Globus pallidus (tissue), 1 donor: ENCODE measurements at places on chromosomes 13 and 19.

- DNase-seq, result no peak
Measured at GRCh38 chr19:722553-723101, 13.9 kb downstream of the PALM start.

DNA sequence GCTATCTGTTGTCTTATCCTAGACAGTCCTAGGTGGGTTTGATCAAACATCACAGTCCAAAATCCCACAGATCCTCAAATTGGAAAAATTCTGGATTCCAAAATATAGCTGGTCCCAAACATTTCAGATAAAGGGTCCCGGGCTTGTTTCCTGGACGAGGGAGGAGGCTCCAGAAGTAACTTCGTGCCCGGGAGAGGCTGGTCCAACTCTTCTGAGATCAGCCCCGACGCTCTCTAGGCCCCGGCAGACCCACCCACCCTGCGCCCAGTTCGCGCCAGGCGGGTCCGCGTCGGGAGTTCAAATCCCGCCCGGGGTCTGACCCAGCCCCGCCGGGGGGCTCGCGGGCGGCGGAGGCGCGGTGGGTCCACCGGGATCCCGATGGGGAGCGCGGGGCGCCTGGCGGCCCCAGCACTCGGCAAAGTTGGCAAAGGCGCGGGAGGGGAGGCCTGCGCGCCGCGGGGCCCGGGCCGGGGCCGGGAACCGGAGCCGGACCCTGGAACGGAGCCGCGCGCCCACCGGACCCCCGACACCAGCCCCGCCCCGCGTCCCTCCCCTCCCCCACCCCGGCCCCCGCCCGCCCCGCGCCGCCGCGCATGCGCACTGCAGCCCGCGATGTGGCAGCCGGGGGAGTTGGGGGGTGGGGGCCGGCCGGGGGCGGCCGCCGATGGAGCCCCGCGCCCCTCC, 513 bp downstream of the MIER2 start:
- DNase-seq, result peak; percentile 3

- peak; percentile 11 for DNase-seq
Measured at GRCh38 chr13:92573467-92574057, 653.0 kb upstream of the GPC6 start.

- DNase-seq, result no peak
Measured at GRCh38 chr19:49212016-49212701, 54.6 kb downstream of the TRPM4 start.

GRCh38 chr13:23547000-23547590, 23.1 kb upstream of the TNFRSF19 start:
- no peak for DNase-seq

DNA sequence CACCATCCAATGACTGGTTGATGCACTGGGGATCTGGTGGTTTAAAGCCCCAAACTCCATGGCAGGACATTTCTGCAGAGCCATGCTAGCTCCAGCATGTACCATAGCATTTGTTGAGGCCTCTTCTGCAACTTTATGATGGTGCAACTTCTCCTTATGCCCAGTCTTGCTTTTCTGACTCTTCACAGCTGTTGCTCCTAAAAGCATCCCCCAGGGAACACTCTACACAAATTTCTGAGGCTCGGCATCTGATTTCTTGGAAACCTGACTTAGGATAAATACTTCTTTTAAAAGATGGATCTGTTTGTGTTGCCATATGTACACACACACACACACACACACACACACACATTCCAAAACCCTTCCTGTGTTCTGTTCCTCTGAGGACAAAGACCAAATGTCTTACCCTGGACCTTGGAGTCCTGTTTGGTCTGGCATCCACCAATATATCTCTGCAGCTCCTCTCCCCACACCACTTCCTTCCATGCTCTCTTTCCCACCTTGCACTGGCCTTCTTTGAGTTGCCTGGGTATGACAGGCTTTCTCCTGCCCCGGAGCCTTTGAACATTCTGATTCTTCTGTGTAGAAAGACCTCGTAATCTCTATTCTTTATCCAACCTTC, 388.5 kb upstream of the ZNF507 start:
- DNase-seq, result no peak

DNA sequence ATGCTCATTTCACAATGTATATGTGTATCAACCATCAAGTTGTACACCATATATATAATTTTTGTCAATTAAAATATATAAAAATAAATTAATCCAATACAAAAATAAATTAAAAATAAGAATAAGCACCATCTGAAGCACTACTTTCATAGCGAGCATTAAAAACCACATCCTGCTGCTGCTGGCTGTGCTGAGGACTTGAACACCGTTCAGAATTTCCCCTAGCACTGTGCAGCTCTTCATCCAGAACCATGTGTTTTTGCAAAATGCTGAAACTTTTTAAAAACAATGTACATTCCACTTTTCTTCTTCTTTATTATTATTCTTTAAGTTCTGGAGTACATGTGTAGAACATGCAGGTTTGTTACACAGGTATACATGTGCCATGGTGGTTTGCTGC, 40.0 kb upstream of the FOXO1 start:
- no peak for DNase-seq

DNA sequence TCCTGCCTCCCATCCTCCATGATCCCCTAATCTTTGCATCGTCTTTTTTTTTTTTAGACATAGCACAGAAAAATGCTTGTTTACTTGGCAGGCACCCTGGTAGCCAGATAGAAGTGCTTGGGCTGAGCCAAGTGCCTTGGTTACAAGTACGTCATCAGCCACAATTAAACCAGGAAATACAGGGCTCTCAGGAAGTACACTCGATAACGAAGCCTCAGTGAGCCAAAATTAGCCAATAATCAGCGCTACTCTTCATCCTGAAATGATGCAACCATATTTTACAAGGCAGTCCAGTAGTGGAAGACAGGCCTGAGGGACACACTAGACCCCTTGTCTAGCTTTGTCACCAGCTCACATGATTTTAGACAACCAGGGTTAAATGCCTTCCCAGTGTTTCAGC, 194.0 kb upstream of the NBEA start:
- DNase-seq, result peak; percentile 16

DNA sequence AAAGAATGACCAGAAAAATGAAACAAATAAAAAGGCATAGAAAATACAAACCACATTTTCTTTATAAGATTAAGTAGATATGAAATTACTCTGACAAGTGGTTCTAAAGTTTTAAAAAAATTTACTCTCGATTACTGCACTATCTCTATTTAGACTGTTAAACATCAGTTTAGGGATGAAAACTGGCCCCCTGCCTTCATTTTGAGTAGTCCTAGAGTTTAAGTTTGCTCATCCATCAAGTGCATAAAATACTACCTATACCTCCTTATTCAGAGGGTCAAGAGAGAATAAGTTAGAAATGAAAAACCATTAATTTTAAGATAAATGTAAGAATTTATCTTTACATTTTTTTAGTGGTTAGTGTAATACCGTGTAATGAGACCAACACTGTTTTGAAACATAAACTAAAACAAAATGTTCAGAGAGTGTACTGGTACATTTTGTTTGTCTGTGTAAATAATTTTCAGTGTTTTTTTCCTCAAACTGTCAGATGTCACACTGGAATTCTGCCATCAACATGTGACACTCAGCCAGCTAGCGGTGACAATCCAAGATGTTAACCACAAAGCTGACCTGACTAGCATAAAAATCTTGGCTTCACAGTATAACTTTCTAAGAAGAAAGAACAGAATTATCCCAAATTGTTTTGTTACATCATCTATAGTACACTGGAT, 184.8 kb upstream of the PCDH20 start:
- peak; percentile 50 for DNase-seq

DNA sequence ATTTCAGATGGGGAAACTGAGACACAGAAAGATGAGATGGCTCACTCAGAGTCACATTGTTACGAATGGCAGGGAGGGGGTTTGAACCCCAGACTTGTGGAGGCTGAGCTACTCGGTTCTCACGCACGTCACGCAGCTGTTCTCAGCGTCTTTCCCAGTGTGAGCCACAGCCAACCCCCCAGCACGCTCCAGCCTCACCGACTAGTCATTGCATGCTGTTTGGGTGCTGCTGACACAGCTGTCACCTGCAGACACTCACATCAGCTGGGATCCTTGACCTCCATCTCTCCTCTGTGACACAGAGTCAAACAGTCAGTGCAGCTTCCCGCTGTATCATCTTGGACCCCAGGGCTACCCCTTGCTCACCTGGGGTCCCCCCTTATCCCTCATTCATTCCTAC, 2.4 kb upstream of the NCAN start:
- no peak for DNase-seq

DNA sequence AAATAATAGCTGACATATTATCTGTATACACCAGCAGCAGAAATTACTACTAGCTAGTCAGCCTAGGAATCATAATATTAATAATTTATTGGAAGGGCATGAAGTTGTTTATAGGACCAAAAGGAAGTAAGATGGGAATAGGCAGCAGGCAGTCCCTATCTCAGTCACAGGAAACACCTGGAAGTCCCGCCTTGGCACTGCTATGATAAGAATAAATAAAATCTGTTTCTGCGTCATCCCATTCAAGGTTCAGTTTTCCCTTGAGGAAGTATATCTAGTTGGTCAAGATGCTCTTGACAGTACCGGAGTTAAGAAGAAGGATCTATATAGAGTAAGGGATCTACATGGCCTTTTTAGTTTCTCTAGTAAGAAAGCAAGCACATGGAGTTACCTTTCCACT, 830.8 kb downstream of the DIAPH3 start:
- DNase-seq, result no peak

GRCh38 chr13:18943721-18944391, 237.8 kb downstream of the TUBA3C start:
- DNase-seq, result no peak

DNA sequence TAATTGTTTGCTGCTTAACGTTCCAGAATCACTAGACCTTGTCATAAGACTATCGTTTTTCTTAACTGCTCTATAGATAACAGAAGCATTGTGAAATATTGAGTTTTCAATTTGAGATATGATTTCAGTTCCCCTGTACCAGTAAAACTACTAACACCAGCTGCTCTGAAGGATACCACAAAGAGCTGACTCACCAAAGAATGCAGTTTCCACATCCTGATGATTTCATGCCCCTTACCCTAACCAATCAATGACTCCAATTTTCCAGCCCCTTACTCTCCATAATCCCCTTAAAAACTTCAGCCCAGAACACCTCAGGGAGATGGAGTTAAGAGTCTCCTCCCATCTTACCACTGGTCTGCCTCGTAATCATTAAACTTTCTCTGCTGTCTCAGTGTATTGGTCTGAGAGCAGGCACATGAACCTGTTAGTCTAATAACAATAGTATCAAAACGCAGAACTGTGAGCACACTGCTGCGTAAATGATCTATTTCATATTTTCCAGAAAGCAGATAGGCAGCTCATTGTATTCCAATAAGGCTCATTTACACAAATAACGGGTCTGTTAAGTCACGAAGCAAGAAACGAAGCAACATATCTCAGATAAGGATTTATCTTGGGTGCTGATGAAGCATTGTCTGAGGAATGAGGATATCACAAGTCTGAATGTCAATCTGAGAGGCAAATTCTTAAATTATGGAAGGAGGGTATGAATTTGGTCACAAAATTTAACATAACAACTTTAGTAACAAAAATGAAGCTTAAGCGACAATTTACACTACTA, 14.1 kb upstream of the CCNA1 start:
- DNase-seq, result no peak

GRCh38 chr19:44072543-44073401, 813 bp downstream of the ZNF284 start:
- DNase-seq, result no peak

- no peak for DNase-seq
Measured at GRCh38 chr13:97387890-97388289, 46.1 kb upstream of the RAP2A start.

- no peak for DNase-seq
Measured at GRCh38 chr13:101639711-101640110, 187.2 kb downstream of the ITGBL1 start.

- DNase-seq, result no peak
Measured at GRCh38 chr19:1235625-1236538, 1.9 kb downstream of the CBARP start.

DNA sequence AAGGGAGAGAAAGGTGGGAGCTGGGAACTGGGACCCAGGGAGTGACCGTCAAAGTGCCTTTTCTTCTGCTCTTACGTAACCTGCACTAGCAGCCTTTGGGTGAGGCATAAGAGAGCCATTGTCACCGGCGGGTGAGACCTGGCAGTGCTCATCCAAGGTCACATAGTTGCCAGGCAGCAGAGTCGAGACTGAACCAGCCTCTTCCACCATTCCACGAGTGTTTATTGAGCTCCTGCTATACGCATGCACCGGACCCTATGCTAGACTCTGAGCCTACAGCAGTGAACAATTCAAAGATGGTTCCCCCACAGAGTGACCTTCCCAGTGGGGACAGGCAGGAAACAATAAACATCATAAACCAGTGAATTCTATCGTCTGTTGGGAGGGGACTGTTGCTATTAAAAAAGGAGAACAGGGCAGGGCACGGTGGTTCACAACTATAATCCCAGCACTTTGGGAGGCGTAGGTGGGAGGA, 18.6 kb upstream of the STRN4 start:
- DNase-seq, result no peak

- peak; percentile 78 for DNase-seq
Measured at GRCh38 chr13:41652735-41653361, 195.5 kb downstream of the RGCC start.

DNA sequence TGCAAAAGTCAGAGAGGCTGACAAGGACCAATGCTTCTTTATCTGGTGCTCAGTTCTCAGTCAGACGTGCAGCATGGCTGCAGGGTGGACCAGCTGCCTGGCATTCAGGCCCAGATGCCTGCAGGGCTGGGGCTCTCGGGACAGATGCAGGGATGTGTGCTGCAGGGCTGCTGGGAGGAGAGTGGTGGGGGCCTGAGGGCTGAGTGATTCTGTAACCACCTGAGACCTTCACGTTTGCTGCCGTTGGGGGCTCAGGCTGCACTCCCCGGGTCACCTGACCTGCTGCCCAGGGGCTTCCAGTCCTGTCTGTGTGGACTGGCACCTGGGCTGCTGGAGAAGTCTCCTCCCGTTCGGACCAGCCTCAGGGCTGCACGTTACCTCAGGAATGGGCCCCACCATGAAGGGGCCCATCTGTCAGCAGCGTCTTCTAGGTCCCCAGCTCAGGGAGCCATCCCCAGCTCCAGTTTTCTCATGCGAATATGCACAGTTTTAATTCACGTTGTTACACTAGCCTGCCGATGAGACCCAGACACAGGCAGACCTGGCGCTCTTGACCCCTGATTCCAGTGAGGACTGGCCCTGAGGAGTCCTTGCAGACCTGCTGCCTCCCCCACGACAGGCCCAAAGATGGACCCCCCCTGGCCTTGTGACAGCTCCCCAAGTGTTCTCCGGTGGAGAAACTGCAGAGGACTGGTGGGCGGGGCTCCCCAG, 16.9 kb downstream of the KCTD15 start:
- DNase-seq, result no peak

DNA sequence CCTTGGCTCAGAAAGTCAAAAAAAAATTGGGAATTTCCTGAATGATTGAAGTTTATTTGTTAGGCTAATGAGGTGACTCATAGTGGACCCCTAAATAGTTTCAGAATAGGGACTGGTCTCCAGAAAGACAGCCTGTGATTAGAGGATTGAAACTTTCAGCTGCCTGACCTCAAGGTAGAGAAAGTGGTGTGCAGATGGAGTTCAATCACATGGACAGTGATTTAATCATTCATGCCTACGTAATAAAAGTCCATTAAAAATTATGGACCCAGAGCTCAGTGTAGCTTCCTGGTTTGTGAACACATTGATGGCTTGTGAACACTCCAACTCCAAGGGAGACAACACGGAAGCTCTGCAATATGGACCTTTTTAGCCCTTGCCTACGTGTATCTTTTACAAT, 533.2 kb upstream of the PCDH9 start:
- DNase-seq, result no peak

- DNase-seq, result no peak
Measured at GRCh38 chr19:44552324-44552723, 22.8 kb upstream of the CEACAM20 start.
